ENCODE measurements at places on chromosomes 4 and X. TPM values are rescaled to one million over a fixed set of nuclear protein-coding genes. Genes with fewer than 3 reads are reported as not detected.

DNA sequence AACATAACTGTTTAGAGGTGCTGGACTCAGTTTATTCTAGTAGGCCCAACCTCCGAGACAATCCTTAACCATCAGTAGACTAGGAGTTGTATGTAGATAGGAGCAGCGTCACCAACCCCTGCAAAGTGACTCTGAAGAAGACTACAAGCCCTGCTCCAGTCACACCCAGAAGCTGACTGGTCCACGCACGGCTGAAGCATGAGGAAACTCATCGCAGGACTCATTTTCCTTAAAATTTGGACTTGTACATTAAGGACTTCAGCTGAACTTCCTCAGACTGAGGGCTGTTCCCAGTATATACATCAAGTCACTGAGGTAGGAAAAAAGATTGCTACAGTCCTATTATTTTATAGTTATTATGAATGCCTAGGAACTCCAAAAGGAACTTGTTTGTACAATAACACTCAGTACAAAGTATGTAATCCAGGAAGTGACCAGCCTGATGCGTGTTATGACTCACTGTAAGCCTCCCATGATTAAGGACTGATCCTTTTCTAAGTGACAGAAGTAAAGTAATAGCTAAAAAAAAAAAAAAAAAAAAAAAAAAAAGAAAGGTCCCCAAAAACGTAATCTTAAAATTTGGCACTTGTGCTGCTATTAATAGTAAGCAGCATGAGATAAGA lies 41.6 kb upstream of the UGT2B7 start:
- peak overlapping the region; percentile 56 for H3K27ac ChIP-seq
- DNase-seq, result no peak
- H3K36me3 ChIP-seq, result no peaks in the 10 kb centered on the region
- H3K4me1 ChIP-seq, result peaks cover 28% of the 10 kb centered on the region
- H3K4me3 ChIP-seq, result no peak overlapping the region

Gene CYTL1
- 82.4 TPM for total RNA-seq

Gene BEX5
- total RNA-seq, result not detected

- H3K27ac ChIP-seq, result no peak overlapping the region
- H3K36me3 ChIP-seq, result no peaks in the 10 kb centered on the region
- peak overlapping the region; percentile 50 for H3K4me3 ChIP-seq
- peaks cover 24% of the 10 kb centered on the region for H3K27me3 ChIP-seq
- DNase-seq, result no peak
Observed at GRCh38 chrX:118976599-118977340, 2.4 kb downstream of the LONRF3 start.

DNA sequence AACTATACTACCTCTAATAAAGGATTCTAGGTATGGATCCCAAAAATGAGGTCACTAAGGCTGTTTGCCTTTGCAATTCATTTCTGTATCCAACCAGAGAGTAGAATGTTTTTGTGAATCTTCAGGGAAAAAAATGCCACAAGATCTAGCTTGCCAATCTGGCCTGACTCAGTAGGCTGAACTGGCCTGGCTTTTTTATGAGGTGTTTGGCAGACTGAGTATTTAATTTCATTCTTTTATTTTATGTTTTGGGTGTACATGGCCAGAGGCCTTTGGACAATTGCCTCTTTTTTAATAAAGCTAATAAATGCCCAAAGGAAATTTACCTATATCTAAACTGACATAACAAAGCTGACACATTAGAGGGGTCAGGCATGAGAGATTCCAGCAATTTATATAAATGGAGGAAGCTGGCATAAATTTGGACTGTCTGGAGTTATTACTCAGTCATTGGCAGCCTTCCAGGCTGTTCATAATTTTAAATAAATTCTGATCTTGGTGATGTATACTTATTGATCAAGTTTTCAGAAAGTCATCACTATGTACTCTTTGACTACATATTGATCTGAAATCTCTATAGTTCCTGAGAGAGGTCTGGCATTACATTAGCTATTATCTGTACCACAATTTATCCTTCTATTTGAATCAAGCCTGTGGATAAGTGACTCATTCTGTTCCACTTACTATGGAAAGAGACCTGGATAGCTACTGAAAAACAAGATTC lies 376.4 kb upstream of the NOCT start:
- DNase-seq, result no peak
- H3K27me3 ChIP-seq, result no peaks in the 10 kb centered on the region
- H3K4me1 ChIP-seq, result peaks cover 10% of the 10 kb centered on the region

Measured in osteocyte (in vitro differentiated cells).